ENCODE measurements at places on chromosomes 16 and 17.

GRCh38 chr16:12539185-12539929 is 264.3 kb downstream of the CPPED1 start:
- DNase-seq: no peak

DNA sequence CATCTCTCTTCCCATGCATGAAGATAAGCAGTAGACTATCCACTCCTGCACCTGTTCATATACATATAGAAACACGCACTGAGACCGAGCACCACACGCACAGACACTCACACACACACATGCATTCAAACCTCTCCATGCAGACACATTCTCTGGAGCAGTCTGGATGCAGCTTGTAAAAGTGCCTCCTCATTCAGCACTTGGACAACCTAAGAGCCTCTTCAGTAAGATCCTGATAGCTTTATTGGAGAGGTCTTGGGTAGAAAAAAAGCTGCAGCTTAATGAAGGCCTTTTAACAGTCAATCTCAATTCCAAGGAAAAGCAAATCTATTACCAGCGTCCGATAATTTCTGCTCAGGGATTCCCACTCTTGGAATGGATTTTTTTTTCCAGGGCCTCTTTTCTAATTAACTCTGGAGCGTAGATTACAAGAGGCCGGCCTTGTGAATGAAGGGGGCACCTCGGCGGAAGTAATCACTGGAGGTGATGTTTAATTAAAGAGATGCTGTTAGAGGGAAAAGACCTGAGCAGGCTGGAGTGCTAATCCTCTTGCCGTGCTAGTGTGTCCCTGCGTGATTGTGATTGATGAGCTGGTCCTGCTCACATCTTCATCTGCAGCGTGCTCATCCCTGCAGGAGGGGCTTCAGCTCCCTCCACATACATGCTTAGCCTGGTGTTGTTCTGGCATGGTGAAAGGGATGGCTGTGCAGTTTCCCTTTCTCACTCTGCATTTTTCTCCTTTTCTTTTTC is 155.1 kb downstream of the RBFOX1 start:
- DNase-seq: no peak

DNA sequence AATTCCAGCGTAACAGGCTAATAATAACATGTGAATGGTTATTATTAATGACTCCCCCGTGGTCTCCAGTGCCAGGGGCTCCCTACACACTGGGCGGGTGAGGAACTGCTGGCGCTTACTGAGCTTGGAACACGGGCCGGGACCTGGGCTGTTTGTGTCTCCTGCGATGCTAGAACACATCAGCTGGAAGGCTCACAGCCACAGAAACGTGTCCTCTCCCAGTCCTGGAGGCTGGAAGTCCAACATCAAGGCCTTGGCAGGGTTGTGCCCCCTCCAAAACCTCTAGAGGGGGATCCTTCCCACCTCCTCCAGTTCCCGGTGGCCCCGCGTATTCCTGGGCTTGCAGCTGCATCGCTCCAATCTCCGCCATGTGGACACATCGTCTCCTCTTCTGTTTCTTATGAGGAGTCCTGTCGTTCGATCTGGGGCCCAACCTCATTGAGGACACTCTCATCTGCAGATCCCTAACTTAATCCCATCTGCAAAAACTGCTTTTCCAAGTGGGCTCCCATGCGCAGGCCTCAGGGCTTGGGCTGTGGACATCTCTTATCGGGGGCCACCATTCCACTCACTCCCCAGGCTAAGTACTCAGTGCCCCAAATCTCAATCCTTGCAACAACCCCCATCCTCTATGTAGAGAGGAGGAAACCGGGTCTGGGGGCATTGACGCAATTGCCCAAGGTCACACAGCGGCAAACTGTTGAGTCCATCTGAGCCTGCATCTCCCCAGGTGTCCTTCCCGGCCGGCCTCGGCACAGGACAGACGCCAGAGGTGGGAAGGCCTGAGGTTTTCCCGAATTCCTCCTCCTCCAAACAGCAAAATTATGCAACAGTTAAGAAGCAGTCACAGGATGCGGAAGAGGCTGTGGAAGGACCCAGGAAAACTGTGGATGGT is 193.9 kb downstream of the IRF8 start:
- DNase-seq: no peak

- no peak for DNase-seq
Observed at GRCh38 chr16:77462894-77463293, 28.1 kb upstream of the ADAMTS18 start.

- DNase-seq: peak; percentile 91
Observed at GRCh38 chr17:50148226-50149090, 2.0 kb downstream of the PPP1R9B start.

GRCh38 chr17:9298135-9298534 is 276.8 kb downstream of the NTN1 start:
- no peak for DNase-seq

- no peak for DNase-seq
Observed at GRCh38 chr17:37117373-37118142, 168.8 kb downstream of the AATF start.

GRCh38 chr17:8712698-8713097 is 31.9 kb downstream of the CCDC42 start:
- no peak for DNase-seq

- no peak for DNase-seq
Observed at GRCh38 chr17:35878361-35878760, 1.8 kb downstream of the CCL5 start.

GRCh38 chr17:72365857-72366414 is 245.1 kb downstream of the SOX9 start:
- DNase-seq: no peak

GRCh38 chr17:28230011-28230410 is 89.0 kb upstream of the TMEM97 start:
- DNase-seq: no peak

DNA sequence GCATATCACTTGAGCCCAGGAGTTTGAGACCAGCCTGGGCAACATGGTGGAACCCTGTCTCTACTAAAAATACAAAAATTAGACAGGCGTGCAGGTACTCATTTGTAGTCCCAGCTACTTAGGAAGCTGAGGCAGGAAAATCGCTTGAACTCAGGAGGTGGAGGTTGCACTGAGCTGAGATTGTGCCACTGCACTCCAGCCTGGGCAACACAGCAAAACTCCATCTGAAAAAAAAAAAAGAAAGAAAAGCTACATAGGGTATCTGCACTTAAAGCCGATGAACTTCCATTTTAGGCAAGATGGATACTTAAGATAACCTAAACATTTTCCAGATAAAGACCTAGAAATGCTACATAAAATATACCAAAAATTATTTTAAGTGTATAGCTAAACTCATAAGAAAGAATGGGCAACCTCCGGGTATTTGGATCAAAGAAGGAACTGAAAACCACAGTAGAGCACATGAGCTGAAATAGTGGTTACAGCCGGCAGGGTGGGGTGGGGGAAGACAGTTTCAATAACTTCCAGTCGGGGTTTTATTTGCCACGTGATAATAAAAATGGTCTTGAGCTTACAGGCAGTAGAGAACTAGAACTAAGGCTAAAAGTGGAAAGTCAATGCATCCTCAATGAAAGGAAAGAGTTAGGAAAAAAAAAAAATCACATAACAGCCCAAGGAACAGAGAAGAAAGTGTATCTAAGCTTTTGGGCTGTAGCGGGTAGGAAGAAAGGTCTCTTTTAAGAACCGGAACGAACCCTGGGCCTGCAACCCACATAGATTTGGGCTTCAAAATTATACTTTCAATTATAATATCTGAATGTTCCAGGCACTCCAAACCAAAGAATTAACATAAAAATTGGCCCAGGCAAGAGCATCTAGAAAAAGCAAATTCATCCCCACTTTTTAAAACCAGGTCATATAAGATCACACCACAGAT is 53.1 kb downstream of the CFDP1 start:
- peak; percentile 26 for DNase-seq

- no peak for DNase-seq
Observed at GRCh38 chr16:78435260-78435659, 335.8 kb downstream of the WWOX start.

- DNase-seq: no peak
Observed at GRCh38 chr17:12485361-12485906, 180.3 kb upstream of the MYOCD start.

GRCh38 chr16:79434092-79434491 is 166.4 kb downstream of the MAF start:
- DNase-seq: no peak

GRCh38 chr16:50980666-50981065 is 170.4 kb downstream of the SALL1 start:
- DNase-seq: no peak

DNA sequence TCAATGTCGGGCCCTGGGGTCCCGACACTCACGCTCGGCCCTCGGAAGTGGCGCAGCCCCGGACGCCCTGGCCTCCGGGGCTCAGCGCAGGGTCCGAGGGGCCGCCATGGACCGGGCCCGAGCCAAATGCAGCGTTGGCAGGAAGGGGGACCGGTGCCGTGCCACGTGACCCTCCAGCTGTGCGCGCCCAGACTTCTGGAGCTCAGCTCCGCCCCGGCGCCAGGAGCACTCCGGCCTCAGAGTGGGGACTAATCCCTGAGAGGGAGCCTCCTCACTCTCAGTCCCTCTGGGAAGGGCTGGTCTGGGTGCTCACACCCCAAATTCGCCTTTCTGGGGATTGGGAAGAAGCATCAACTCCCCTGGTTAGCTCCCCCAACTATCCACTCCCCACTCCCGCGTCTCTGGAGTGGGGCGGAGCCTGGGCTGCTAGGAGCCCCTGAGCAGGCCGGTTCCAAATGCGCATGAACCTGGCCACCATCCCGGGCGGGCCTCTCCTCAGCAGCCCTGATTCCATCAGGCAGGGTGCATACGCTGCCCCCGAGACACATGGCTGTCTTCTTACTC is at the start of gene B3GNT9:
B3GNT9 (minus strand) TSS at position 166 of the 564 bp plus-strand sequence. CDS start 513 bp downstream, outside the sequence.
- DNase-seq: no peak

GRCh38 chr17:36777118-36777517 is 160.2 kb upstream of the LHX1 start:
- DNase-seq: no peak

- no peak for DNase-seq
Observed at GRCh38 chr17:51499897-51500296, 239.6 kb downstream of the UTP18 start.

DNA sequence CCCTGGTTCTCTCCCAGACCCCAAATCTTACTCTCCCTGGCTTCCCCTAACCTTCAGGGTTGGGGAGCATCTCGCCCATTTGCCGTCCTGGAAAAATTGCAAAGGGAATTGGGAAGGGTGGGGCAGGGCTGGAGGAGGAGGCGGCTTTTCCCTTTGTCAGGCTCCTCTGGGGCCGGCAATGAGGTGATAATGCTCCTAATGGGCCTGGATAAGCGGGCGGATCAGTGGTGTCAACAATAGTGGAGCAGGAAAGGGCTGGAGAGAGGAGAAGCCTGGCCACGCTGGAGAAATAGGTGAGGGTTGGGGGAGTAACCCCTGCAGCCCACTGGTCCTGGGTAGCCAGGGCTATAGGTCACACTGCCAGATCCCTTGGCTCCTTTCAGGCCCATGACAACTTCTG is 12.3 kb downstream of the SCN4A start:
- no peak for DNase-seq

DNA sequence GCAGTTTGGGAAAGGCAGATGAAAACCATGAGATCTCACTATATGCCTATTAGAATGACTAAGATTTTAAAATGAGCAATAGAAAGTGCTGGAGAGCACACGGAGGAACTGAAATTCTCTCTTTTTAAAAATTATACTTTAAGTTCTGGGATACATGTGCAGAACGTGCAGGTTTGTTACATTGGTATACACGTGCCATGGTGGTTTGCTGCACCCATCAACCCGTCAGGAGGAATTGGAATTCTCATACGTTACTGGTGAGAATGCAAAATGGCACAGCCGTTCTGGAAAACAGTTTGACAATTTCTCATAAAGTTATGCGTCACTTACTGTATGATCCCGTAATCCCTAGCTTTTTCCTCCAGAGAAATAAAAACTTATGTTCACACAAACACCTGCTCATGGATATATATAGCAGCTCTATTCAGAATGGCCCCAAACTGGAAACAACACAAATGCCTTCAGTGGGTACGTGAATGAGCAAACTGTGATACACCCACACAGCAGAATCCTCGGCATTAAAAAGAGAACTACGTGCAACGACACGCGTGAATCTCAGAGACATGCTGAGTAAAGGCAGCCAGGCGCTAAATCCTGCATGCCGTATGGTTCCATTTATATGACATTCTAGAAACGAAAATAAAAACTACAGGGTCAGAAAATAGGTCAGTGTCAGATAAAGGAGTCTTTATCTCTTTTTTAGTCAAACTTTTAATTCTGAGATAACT is 11.8 kb downstream of the PIK3R6 start:
- DNase-seq: no peak

DNA sequence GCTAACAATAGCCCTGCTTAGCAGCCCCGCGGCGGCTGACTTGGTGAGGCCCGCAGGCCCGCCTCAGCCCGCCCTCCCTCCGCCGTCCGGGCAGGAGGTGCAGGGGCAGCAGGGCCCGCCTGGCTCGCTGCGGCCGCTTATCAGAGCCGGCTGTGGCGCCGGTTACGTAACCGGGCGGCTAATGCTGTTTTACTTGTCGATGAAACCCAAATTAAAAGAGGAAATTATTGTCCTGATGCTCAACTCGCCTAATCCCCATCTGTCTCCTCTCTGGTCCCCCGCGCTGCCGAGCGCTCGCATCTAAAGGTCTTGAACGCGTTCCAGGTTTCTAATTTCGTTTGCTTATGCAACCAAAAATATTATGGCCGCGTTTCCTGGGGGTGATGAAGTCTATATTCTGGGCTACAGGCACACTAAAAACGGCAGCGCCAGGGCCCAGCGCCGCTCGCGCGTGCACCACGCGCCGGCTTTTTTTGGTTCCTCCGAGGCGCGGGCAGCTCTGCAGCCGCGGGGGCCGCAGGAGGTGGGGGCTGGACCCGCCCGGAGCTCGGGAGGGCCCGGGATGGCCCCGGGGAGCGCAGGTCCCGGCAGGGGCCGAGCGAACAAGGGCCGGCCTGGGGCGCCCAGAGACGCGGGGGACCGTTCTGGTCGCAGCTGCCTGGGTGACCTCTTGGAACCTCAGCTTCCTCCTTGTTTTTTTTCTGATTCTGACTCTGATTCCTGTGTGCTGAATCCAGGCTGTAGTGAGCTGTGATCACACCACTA is 65.2 kb upstream of the TOB1 start:
- peak; percentile 40 for DNase-seq

GRCh38 chr16:2769100-2769529 is 8.0 kb downstream of the ELOB start:
- no peak for DNase-seq

- no peak for DNase-seq
Observed at GRCh38 chr16:64712026-64712425, 409.8 kb downstream of the CDH11 start.

DNA sequence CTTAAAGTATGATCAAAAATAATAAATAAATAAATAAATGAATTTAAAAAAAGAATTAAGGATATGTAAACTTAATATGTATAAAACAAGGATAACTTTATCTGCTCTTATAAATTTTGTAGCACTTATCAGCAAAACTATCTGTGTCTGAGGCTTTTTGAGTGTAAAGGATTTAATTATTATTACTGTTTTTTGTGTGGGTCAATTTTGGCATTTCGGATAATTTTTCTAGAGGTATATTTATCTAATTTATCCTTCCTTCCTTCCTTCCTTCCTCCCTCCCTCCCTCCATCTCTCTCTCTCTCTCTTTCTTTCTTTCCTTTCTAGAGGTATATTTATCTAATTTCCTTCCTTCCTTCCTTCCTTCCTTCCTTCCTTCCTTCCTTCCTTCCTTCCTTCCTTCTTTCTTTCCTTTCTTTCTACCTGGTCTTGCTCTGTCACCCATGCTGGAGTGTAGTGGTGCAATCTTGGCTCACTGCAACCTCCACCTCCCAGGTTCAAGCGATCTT is 120.8 kb downstream of the ABCA8 start:
- DNase-seq: no peak

All from activated CD8-positive, alpha-beta memory T cell treated with anti-CD3 and anti-CD28 coated beads, Interleukin-2, amount 50 U/mL, for 4 hours (primary cell).